MG63 (cell line): ENCODE measurements at places on chromosomes 12 and 14. TPM values are rescaled to one million over a fixed set of nuclear protein-coding genes. Genes with fewer than 3 reads are reported as not detected.

The PRH2 gene
- not detected in 2 replicates for total RNA-seq

The MED13L gene
- total RNA-seq: 11.9 and 16.1 TPM in 2 replicates

The RXYLT1 gene
- total RNA-seq: 25.5 and 38.1 TPM in 2 replicates

The E2F7 gene
- total RNA-seq: 2.4 and 2.5 TPM in 2 replicates

The KRT5 gene
- 0.23 TPM in 1 of 2 replicates, not detected in the other for total RNA-seq

The DNAJC22 gene
- 3.1 and 6.5 TPM in 2 replicates for total RNA-seq

The SIRT4 gene
- total RNA-seq: 0.33 TPM in 1 of 2 replicates, not detected in the other

The IL23A gene
- not detected in 2 replicates for total RNA-seq

The DHRS4L2 gene
- 2.0 and 13.5 TPM in 2 replicates for total RNA-seq

The PRB2 gene
- not detected in 2 replicates for total RNA-seq

The TMEM52B gene
- not detected in 2 replicates for total RNA-seq

The LMNTD1 gene
- not detected in 2 replicates for total RNA-seq

The ACOT6 gene
- total RNA-seq: not detected in 2 replicates

The TMEM253 gene
- not detected in 2 replicates for total RNA-seq

The SALL2 gene
- total RNA-seq: 0.36 and 0.81 TPM in 2 replicates

The FOXN4 gene
- total RNA-seq: not detected in 2 replicates

The ING4 gene
- 30.1 and 33.1 TPM in 2 replicates for total RNA-seq

The KRT83 gene
- not detected in 2 replicates for total RNA-seq

The GRIP1 gene
- not detected in 2 replicates for total RNA-seq

The MYF5 gene
- total RNA-seq: not detected in 2 replicates

The NPAS3 gene
- 1.9 TPM in 1 of 2 replicates, not detected in the other for total RNA-seq

The LAG3 gene
- total RNA-seq: 0.17 TPM in 1 of 2 replicates, not detected in the other

The HOXC13 gene
- total RNA-seq: 1.7 and 5.1 TPM in 2 replicates

The ADCY4 gene
- total RNA-seq: not detected in 2 replicates

The RNF41 gene
- 51.6 and 107 TPM in 2 replicates for total RNA-seq
